ENCODE measurements at places on chromosomes 13 and 19.

GRCh38 chr13:66339214-66339613, 890.9 kb downstream of the PCDH9 start:
- no peak overlapping the region for H3K4me3 ChIP-seq
- no peaks in the 10 kb centered on the region for H3K36me3 ChIP-seq
- no peak overlapping the region for H3K27ac ChIP-seq
- no peak for DNase-seq

DNA sequence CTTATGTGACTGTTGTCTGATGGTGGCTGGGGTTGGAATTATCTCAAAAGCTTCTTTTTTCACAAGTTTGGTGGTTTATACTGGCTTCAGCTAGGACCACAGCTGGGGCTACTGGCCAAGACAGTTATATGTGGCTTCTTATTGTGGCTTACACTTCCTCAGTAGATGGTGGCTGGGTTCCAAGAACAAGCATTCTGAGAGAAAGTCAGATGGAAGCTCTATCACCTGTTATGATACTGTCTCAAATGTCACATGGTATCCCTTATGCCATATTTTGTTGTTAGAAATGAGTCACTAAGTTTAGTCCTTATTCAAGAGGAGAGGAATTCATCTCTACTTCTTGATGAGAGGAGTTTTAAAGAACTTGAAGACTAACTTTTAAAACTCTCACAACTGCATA, 41.6 kb downstream of the NDFIP2 start:
- H3K4me1 ChIP-seq, result no peaks in the 10 kb centered on the region
- no peak overlapping the region for H3K4me3 ChIP-seq
- H3K27me3 ChIP-seq, result no peaks in the 10 kb centered on the region
- DNase-seq, result no peak
- H3K36me3 ChIP-seq, result no peaks in the 10 kb centered on the region

GRCh38 chr19:41367848-41368301, 3.9 kb upstream of the B9D2 start:
- peaks cover 14% of the 10 kb centered on the region for H3K4me1 ChIP-seq
- H3K27ac ChIP-seq, result no peak overlapping the region
- no peak overlapping the region for H3K4me3 ChIP-seq
- H3K36me3 ChIP-seq, result no peaks in the 10 kb centered on the region

GRCh38 chr13:95547531-95548167, 4.9 kb upstream of the CLDN10 start:
- no peak overlapping the region for H3K4me3 ChIP-seq
- no peak for DNase-seq
- no peaks in the 10 kb centered on the region for H3K4me1 ChIP-seq
- H3K27me3 ChIP-seq, result no peaks in the 10 kb centered on the region

DNA sequence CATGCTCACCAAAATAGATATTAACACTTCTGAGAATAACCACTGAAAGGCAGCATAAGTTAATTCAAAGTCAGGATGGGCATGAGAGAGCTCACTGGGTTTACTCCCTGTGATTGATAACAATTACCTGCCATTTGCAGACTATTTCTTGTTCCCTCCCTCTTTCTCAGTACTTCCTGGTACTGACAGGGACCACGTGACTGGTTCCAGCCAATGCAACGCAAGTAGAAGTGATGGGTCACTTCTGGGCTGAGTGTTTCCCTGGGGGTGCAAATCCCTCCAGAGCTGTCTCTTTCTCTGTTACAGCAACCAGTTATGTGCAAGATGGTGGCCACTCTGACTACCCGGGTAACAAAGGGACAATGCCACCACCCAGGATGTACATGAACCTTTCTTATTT, 118.8 kb downstream of the EFNB2 start:
- peak; percentile 54 for DNase-seq
- H3K27me3 ChIP-seq, result no peaks in the 10 kb centered on the region
- H3K36me3 ChIP-seq, result no peaks in the 10 kb centered on the region
- H3K4me1 ChIP-seq, result no peaks in the 10 kb centered on the region
- no peak overlapping the region for H3K27ac ChIP-seq
- H3K4me3 ChIP-seq, result no peak overlapping the region

GRCh38 chr13:20222553-20222952, 9.6 kb downstream of the GJB6 start:
- no peak overlapping the region for H3K27ac ChIP-seq
- H3K4me3 ChIP-seq, result no peak overlapping the region
- H3K36me3 ChIP-seq, result no peaks in the 10 kb centered on the region
- no peaks in the 10 kb centered on the region for H3K4me1 ChIP-seq
- DNase-seq, result no peak

DNA sequence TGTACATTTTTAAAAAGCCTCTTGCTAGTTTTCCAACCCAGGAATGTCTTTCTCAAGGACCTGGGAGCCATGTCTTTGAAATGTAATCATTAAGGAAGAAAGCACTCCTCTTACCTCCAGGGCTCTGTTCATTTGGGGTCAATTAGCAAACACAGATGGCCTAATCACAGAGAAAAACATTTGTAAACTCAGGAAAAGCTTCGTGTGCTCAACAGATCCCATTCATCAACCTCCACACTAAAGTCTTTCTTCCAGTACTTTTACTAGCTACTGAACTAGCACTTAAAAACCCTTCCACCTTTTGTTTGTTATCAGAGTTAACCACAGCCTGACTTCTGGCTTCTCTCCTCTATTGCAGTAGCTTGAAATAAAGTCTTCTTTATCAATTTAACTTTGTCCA, 441.4 kb downstream of the PCDH20 start:
- H3K4me3 ChIP-seq, result no peak overlapping the region
- no peak for DNase-seq
- no peaks in the 10 kb centered on the region for H3K36me3 ChIP-seq
